ENCODE measurements at places on chromosomes 5 and 9.

DNA sequence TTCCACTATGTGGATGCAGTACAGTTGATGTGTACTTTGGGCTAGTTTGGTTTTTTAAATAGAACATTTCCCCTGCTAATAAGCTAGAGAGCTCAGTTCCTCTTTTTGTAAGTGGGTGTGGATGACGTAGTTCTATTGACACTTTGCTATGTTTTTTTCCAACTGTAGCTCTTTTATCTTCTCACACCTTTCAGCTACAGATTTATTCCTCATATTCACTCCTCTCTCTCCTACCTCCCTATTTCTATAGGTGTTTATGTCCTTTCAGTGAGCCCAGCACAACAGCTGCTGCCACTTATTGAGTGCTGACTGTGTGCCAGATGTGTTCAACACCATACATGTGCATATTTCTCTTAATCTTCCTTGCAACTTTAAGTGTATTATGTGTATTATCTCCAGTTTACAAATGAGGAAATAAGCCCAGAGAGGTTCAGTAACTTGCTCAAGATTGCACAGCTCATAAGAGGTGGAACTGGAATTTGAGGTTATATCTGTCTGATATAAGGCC, 215.7 kb downstream of the SEMA6A start:
- H3K36me3 ChIP-seq, result no peaks in the 10 kb centered on the region
- H3K27ac ChIP-seq, result no peak overlapping the region
- ATAC-seq, result no peak
- no peaks in the 10 kb centered on the region for H3K27me3 ChIP-seq
- H3K4me1 ChIP-seq, result no peaks in the 10 kb centered on the region

GRCh38 chr5:141084487-141084989, 9.9 kb upstream of the PCDHB2 start:
- peak; percentile 62 for ATAC-seq
- H3K4me1 ChIP-seq, result no peaks in the 10 kb centered on the region
- H3K27me3 ChIP-seq, result peaks cover 7% of the 10 kb centered on the region
- H3K36me3 ChIP-seq, result no peaks in the 10 kb centered on the region
- H3K27ac ChIP-seq, result peak overlapping the region; percentile 66

DNA sequence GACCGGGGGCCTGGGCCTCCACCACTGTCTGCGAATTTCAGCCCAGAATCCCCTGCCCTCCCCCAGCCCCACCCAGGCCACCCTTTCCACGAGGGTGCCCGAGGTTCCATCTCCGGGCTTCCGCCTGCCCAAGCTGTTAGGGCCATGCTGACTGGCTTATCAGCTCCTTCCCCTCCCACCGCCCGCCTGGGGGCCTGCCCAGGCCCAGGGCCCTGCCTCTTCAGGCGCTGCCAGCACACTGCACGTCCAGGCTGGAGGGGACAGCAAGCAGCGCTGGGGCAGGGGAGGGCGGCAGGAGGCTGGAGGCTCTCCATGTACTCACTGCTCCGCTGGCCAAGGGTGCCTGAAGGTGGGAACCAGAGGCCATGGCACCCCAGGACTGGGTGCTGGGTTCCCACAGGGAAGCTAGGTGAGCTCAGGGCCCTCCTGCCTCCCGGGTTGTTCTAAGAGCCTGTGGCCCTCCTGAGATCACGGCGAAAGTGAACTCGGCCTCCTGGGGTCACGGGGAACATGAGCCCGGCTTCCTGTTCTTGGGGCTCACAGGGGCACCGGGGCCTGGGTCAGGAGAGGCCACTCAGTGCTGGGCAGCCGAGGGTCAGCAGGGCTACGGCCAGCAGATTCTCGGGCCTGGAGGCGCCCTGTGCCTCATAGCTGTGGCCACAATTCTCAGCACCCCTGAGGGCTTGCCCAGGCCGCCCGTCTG, 57.7 kb upstream of the EGFL7 start:
- H3K4me1 ChIP-seq, result no peaks in the 10 kb centered on the region
- H3K36me3 ChIP-seq, result no peaks in the 10 kb centered on the region
- no peak for ATAC-seq
- no peak overlapping the region for H3K27ac ChIP-seq
- H3K27me3 ChIP-seq, result peaks cover 14% of the 10 kb centered on the region

DNA sequence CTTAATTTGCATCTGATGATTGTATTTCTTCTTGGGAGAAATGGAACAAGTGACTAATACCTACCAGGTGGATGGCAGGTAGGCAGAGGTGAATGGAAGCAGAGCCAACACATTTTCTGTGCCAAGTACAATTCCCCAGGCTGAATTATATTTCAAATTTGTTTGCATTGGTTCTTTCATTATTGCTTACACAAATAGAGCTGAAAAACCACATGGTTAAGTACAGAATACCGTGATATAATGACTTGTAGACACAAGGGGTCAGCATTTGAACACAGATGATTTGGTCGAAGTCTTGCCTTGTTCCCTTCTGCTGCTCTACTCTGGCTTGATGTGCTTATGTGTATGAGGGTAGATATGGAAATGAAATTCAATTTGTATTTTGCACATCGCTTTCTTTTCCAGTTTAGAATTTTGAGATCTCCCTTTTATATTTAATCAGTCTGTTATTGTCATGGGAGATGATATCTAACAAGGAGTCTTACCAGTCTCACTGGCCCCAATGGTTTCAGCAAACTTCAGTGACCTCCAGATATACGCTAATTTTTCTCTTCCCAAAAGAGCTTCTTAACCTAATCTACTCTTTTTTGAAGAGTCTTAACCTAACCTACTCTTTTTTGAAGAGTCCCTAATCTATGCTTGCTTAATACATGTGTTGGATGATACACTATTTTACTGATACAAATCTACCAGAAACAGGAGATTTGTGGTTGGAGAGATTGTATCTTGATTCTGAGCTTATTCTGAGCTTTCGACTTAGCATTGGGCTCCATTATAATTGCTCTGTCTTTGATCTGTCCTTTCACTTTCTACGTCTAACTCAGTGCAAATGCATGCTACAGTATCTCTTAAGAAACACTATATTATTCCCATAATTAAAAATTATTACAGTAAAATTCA, 88.1 kb downstream of the PCSK1 start:
- no peak overlapping the region for H3K27ac ChIP-seq
- H3K4me1 ChIP-seq, result no peaks in the 10 kb centered on the region
- no peaks in the 10 kb centered on the region for H3K27me3 ChIP-seq
- H3K4me3 ChIP-seq, result no peak overlapping the region

GRCh38 chr5:143938230-143938629, 126.3 kb downstream of the HMHB1 start:
- H3K27me3 ChIP-seq, result no peaks in the 10 kb centered on the region
- no peaks in the 10 kb centered on the region for H3K4me1 ChIP-seq
- no peak overlapping the region for H3K4me3 ChIP-seq
- H3K36me3 ChIP-seq, result no peaks in the 10 kb centered on the region
- no peak for ATAC-seq

Measured in gastroesophageal sphincter (tissue), 4 donors.